ENCODE measurements at places on chromosomes 4 and X. TPM values are rescaled to one million over a fixed set of nuclear protein-coding genes. Genes with fewer than 3 reads are reported as not detected.

Gene ADH1A
- not detected for total RNA-seq

Gene PRPS2
- 16.8 TPM for total RNA-seq

Gene DCAF12L2
- not detected for total RNA-seq

Gene FGFR3
- total RNA-seq = 0.12 TPM

Gene GSX2
- not detected for total RNA-seq

Gene MAGED1
- 26.3 TPM for total RNA-seq

Gene BCORL1
- 8.0 TPM for total RNA-seq

Gene CXCL6
- total RNA-seq = not detected

Gene PPBP
- total RNA-seq = 58.0 TPM

Gene SOWAHD
- total RNA-seq = 0.65 TPM

Gene SMPX
- total RNA-seq = not detected

Gene FRAS1
- total RNA-seq = not detected

Gene WFS1
- total RNA-seq = 2.4 TPM

Gene FRMPD4
- total RNA-seq = not detected

Gene LRAT
- not detected for total RNA-seq

Gene SPANXD
- not detected for total RNA-seq

Gene GAGE13
- total RNA-seq = not detected

Gene MPP1
- total RNA-seq = 75.0 TPM

Gene KLF8
- total RNA-seq = 17.8 TPM

Gene SEC31A
- total RNA-seq = 141 TPM

Gene DACH2
- total RNA-seq = not detected

Gene CXCL3
- 1.5 TPM for total RNA-seq

Gene PLP1
- total RNA-seq = not detected

Gene TBC1D9
- 3.1 TPM for total RNA-seq

Gene ACSL1
- 13.3 TPM for total RNA-seq

Gene FGB
- total RNA-seq = not detected

Gene TMEM31
- total RNA-seq = not detected

Gene ELF4
- total RNA-seq = 28.4 TPM

Gene CDKL2
- 0.67 TPM for total RNA-seq

Gene CHIC1
- 9.2 TPM for total RNA-seq

Gene TMEM35A
- not detected for total RNA-seq

Gene NHSL2
- 10.0 TPM for total RNA-seq

Data from T-helper 17 cell (primary cell).